MV-4-11 (cell line): ENCODE measurements at places on chromosomes 6 and 20.

- no peak for DNase-seq
These were observed 216.8 kb upstream of the SGK1 start for GRCh38 chr6:134534708-134535149.

GRCh38 chr6:13554929-13555333 is 19.5 kb upstream of the SIRT5 start:
- no peak for DNase-seq

DNA sequence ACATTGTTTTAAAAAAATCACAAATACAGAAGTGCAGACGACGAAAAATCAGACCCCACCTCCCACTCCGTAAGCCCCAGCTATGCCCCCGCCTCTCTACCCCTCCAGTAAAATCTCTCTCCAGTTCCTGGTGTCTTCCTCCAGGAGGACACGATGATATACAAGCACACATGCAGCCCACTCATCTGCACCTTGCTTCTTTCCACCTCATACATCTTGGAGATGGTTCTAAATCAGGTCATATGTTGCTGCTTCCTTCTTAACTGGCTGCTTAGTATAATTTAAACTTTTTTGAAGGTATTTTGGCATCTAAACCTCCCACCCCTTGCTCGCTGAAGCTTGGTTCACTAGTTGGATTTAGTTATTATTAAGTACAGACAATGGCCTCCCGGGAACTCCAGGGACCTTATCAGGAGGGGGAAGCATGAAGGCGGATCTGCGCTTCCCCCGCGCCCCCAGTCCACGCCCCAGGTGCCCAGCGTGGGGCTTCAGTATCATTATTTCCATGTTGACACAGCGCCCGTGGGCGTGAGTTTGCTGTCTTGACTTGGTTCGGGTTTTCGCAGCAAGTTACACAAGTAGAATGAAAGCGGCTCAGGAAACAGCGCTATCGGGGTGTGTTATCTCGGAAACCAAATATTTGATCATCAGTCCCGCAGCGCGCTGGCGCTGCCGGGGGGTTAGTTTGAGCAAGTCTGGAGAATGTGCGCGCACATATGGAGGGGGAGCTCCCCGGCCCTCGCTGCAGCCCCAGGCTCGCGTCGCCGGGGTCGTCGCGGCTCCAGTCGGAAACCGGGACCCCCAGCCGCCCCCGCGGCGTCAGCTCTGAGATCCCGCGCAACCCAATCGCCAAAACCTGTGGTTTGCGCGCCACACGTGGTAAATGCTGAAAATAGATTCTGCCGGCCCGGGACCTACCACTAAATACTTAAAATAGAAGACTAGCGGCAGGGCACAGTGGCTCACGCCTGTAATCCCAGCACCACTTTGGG is 2.3 kb downstream of the BMP7 start:
- no peak for DNase-seq

DNA sequence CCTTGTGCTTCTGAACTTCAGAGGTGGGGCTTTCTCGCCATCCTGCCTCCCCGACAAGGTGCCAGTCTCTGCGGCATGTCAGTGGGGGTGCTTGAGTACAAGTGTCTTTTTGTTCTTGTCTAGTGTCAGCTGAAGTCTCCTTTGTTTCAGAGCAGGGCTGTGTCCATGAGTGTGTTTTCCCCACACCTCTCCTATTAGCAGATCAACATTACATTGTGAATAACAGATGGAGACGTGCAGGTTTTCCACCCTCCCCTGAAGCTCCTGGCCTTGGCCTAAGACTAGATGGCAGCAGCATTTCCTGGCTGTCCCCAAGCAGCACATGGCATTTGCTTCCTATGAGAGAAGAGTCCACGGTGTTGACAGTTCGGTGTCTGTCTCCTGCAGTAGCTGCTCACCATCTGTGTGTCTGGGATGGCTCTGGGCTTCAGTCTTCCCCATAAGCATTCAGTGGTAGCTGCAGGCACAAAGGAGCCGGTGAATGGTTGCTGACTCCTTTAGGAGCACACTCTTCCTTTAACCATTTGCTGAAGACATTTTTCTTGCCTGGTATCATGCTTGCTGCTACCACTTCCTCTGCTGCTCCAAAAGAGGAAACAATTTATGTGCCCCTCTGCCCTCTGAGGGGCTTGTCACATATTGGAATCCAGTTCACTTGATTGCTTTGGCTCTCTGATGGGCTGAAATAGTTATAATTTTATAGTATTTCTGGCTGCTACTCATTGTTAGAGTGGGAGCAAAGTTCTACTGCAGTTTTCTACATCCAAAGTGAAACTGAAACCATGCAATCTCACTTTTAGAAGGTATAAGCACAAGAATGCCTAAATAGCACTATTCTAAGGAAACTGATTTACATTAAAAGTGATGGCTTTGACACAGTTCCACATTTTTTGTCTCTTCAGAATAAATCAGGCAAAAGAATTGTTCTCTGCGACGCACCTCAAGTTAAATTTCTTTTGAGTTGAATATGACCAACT is 913.0 kb downstream of the C6orf118 start:
- no peak for DNase-seq

DNA sequence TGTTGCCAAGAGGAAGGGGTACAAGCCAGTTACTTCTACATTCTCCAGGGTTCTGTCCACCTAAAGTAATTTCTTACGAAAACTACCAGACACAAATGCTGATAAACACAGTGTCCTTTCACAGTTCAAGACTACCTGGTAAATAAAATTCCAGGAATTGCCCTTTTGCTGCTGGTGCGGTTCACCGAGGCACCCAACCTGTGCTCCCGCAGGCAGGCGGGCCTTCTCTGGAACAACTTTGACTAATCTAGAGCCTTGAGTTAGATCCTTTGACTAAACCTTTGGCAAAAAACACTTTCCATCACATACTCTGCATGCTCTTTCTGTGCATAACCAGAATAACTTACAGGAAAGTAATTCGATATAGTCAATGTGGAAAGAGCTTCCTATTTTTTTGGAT is 107.0 kb downstream of the HUS1B start:
- DNase-seq, result no peak

- DNase-seq, result no peak
These were observed 520.5 kb downstream of the PREX1 start for GRCh38 chr20:48307277-48307676.

DNA sequence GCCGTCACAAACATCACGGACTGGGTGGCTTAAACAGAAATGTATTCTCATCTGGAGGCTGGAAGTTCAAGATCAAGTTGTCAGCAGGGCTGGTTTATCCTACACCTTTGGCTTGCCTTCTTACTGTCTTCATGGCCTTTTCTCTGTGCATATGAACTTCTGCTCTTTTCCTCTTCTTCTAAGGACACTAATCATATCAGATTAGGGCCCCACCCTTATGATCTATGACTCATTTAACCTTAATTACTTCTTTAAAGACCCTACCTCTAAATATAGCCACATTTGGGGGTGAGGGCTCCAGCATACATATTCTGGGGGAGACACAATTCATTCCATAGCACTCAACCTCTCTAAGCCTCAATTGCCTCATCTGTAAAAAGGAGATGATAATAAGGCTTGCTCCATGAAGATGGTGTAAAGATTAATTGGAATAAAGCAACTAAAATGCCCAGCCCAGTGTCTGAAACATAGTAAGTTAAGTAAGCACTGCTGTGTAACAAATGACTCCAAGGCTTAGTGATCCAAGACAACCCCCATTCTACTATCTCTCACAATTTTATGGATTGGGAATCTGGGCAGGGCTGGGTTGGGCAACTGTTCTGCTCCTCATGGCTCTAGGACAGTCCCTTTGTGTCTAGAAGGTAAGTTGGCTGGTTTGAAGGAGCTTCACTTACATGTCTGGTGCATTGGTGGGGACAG is 119.8 kb downstream of the BANF2 start:
- DNase-seq, result no peak

- DNase-seq, result no peak
These were observed 109.3 kb downstream of the HACE1 start for GRCh38 chr6:104750449-104750848.

DNA sequence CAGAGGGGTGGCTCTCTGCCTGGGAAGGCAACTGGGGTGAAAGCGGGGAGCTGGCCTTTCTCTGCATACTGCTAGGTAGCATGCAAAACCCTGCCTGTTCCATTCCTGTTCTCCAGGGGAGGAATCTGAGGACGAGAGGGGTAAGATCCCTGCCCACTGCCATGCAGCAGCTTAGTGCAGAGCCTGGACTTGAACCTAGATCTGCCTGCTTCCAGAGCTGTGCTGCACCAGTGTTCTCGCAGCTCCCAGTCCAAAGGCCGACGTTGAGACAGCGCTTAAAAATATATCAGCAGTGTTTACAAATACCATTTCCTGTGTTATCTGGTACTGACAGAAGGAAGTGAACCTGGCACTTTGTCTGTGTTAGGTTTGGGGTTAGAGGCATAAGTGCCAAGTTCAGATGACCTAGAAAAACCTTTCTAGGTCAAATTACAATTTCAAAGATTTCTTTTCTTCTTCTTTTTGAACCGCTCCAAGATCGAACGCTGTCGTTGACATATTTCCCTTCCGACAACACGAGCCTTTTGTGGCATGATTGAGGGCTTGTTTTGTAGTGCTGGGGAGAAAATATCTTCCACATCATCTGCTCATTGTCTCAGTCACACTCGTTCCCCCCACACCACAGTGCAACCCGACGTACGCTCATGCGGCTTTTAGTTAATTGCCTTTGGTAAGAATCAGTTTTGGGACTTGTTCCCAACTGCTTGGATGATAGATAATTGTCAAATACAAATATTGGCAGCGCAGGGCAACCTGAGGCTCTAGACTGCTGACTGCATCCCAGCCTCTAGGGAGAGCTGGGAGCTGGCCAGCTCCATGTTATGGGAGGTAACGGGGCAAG is 44.6 kb downstream of the TOX2 start:
- peak; percentile 75 for DNase-seq

DNA sequence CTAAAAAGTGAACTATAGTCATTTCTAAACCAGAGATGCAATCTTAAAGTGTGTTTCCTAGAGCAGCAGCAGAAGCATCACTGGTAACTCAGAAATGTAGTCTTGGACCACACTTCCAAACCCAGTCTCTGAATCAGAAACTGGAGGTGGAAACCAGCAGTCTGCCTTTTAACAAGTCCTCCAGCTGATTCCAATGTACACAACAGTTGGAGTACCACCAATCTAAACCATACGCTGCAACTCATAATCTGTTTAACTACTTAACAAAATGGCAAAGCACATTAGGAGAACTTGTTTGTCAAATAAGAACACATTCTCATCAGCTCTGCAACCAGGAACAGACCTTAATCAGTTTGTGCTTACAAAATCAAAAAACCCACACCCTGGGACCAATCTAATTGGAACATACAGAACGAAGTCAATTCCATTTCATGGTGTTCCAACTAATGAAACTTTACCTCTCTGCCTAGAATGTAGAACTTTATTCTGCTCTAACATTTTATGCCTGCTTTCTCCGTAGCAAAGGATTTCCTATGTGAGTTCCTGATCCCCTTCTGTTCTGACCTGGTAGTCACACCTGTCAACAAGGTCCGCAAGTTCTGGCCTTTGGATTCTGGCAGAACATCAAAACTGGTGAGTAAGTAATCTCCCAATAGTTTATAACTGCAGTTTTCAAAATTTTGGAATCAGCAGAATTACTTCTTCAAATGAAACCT is 390.4 kb downstream of the HTR1B start:
- no peak for DNase-seq

DNA sequence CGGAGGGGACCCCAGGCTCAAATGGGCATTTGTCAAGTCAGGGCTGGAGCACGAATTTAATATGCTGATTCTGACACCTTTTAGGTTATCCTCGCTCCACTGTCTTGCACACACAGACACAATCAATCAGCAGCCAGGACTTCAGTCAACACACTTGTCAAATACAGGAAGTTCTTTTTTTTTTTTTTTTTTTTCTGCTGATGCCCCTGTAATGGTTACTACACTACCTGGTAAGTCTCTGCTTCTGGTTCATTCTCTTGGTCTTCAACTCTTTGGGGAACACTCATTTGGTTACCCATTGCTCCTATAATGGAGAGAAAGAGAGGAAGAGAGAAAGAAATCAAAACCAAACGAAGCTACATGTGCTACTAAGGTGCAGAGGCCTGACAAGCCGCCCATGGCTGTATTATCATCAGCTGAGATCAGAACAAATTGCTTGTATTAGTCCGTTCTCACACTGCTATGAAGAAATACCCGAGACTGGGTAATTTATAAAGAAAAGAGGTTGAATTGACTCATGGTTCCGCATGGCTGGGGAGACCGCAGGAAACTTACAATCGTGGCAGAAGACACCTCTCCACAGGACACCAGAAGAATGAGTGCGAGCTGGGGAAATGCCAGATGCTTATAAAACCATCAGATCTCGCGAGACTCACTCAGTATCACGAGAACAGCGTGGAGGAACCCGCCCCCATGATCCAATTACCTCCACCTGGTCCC is 11.8 kb downstream of the BCAS1 start:
- no peak for DNase-seq

DNA sequence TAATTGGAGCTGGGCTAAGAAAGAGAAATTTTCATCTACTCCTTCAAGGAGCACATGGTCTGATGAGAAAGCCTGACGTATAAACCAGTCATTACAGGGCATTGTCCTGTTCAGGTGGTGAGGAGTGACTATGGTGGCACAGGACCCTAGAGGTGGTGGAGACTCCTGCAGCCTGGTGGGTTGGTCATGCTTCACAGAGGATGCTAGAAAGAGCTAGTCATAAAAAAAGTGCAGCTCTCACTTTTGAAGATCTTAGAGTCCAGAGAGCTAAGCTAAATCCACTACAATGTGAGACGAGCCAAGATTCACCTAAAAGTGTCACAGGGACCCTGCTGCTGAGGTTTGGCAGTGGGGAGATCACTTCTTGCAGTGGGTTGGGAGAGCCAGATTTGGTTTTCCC is 9.8 kb upstream of the ZNF831 start:
- no peak for DNase-seq

DNA sequence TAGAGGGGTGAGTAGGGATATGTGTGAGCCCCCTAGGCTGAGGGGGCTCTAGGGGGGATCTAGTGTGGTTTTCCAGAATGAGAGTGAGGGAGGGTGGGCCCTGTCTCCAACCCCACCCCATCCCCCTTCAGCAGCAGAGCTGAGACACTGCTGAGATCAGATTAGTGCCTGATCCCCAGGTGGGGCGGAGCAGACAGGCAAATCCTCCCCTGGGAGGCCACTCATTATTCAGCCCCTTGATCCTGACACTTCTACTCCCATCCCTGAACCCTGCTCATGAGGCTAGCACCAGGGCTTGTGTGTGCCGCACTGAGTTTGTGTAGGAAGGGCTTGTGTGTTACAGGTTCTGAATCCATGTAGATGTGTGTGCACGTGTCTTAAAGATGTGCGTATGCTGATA is 42.5 kb downstream of the SPDEF start:
- no peak for DNase-seq

GRCh38 chr20:64006490-64006889 is 25.6 kb downstream of the PRPF6 start:
- no peak for DNase-seq

GRCh38 chr20:47705497-47705856 is 79.8 kb downstream of the SULF2 start:
- no peak for DNase-seq
